ENCODE measurements at places on chromosomes 6 and 20.

DNA sequence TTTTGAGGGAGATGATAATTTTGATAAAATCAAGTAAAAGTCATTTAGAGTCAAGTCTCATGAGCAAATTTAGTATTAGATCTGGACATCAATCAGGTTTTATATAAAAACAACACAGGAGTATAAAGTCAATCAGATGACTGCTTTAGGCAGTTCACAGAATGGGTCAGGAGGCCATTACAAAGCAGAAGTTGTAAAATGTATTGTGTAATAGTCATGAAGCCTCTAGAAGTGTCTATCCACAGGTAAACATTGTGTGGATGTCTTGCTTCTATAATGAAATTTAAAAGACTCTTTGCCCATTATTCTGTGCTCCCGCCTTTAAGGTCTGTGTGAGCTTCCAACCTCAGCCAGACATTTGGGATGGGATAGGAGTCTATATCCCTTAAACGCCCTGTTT lies 28.8 kb downstream of the MAP7 start:
- no peak for DNase-seq

DNA sequence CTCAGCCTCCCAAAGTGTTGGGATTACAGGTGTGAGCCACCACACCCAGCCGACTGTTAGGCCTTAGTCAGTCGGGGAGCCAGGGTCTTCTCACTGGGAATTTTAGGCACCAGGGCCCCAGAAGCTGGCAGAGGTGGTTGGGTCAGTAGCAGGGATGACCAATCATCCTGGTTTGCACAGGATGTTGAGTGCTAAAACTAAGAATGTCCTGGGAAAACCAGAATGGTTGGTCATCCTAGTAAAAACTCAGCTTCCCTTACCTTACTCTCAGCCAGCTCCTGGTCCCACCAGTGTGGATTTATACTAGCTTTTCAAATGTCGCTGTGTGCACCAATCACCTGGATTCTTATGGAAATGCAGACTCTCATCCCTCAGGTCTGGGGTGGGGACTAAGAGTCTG lies 31.8 kb downstream of the KCNG1 start:
- DNase-seq: no peak

DNA sequence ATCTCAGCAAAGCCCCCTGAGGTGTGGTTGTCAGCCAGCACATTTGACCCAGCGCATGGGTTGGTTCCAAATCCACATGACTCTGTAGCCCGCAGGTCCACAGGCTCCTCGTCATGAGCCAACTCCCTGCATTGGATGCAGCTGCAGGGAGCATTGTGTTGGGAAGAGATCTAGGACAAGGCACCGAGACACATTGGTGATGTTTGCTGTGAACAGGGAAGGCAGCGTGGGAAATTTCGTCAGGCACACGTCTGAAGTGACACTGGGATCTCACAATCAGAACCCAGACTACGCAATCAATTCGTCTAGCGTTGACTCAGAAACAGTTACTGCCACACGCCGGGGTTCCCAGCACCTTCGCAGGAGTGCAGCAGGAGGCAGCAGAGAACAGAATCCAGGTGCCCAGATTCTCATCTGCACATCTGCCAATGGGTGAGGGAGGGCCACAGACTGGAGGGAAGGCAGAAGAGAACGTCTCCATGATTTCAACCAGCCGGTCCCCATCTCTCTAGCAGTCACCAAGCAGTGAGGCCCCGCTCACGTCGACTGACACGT lies 177.0 kb downstream of the TTLL2 start:
- DNase-seq: peak; percentile 17

DNA sequence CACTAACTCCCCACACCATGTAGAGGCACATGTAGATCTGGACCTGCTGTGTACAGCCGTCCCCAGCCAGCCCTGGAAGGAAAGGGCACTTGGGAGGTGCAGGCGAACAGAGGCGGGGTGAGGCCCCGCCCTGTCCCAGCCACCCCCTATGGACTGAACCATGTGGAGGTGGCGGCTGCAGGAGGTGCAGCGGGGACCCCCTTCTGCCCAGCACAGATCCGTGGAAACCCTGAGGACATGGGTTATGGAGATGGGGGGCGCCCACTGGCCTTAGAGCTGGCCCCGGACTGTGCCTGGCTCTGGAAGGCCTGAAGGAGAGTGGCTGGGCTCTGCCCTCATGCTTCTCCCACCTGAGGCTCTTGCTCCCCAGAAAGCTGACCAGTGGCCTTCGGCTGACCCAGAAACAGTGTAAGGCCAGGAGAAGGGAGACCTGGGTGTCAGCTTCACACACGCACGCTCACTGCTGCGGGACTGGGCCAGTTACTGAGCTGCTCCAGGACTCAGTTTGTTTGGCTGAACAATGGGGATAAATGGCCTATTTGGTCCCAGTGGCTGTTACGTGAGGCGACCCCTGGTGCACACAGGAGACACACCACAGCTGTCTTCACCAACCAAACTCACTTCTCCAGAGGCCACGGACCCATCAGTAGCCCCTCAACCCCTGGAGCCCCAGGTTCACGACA lies 87.2 kb downstream of the GINS1 start:
- DNase-seq: no peak

- peak; percentile 97 for DNase-seq
These were observed 13.8 kb downstream of the CCN5 start for GRCh38 chr20:44728801-44729443.

GRCh38 chr6:101086473-101086872 lies 205.3 kb upstream of the ASCC3 start:
- DNase-seq: no peak

- DNase-seq: peak; percentile 43
These were observed at the start of gene DLL1 for GRCh38 chr6:170290296-170291128. Gene DLL1, minus strand, starts transcription at chr6:170291078. Its CDS starts 939 bp downstream, at chr6:170290139.

- no peak for DNase-seq
These were observed 85.7 kb downstream of the AHI1 start for GRCh38 chr6:135411849-135412248.

DNA sequence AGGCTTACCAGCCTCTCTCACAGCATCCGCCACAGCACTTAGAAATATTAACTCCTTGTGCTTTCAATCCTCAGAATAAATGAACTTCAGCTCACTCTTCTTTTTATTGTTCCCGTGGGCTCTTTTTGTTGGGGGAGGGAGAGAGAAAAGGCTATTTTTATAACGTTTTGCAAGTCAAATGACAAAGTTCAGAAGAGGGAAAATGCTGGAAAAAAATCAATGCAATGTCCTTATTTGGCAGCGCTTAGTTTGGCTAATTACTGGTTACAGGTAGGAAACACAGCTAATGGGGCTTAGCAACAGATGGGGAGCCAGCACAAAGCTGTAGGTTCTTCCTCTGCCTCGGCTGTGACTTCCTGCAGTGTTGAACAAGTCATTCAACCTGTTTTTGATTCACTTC lies 1067.0 kb upstream of the MAP3K7 start:
- DNase-seq: peak; percentile 9

GRCh38 chr6:20444786-20445271 lies 43.1 kb downstream of the E2F3 start:
- no peak for DNase-seq

GRCh38 chr6:125316621-125317020 lies 14.9 kb upstream of the HDDC2 start:
- DNase-seq: no peak

GRCh38 chr6:169701311-169701953 lies 397 bp downstream of the WDR27 start:
- DNase-seq: peak; percentile 50

GRCh38 chr6:21593927-21594415 lies 420 bp downstream of the SOX4 start:
- no peak for DNase-seq

DNA sequence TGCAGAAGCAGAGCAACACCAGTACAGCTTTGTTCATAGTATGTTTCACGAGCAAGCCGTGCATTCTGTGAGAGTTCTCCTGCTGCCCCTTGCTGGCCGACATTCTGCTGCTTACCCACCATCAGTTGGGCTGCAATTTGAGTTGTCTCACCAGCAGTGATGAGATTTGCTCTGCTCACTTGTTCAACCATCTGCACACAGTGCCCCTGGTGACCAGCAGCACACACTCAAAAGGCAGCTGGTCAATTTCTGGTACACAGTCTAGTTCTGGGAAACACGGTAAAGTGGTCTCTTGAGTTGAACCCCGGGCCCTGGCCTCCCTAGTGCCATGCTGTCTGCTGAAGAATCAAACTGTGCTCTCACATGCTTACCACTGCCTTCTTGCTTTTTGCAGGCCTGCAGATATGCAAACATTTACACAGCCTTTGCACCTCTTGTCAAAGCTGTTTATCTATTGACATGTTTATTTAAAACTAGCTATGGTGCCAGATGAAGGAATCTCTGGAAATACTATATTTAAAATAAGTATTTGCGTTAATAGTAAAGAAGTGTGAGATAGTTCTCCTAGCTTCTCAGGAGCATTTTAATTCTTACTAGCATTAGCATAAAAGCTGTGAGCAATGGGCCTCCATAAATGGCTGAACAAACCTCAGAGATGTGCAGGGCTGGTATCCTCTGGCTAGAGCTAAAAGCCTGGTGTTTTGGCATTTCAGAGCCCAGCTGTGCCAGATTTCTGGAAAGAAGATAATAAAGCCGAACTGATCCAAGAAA lies 234.3 kb downstream of the ARHGAP18 start:
- DNase-seq: no peak

- DNase-seq: no peak
These were observed 57.4 kb upstream of the DACT2 start for GRCh38 chr6:168376811-168377483.

DNA sequence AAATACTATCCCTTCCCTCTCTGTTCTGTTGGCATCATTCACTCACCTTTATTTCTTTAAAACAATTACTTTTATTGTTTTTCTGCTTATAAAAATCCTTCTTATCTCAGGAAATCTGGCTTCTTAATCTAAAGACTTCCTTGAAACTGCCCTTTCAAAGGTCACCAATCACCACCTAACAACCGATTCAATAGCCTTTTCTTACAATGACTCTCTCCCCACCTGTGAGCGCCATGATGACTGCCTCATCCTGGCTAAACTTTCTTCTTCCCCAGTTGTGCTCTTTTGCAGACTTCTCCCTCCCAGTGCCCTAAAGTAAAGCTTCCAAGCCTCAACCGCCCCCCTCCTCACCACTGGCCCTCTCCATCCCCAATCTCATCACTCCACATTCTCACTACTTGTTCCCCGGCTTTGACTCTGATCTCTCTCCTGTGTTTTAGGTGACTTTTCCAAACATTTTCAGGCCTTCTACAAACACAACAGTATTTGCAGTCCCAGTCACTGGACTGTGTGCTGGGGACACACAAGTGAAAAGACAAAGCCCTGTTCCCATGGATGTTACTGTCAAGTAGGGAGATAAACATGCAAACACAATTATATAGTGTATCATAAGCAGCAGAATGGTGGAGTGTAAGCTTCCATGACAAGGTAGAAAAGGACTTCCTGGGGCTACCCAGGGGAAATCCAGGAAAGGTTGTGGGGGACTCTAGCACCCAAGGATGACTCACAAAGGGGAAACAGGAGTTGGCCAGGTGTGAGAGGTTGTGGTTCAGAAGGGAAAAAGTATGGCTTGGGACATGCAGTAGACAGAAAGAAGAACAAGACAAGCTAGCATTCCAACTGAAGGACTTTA lies 12.8 kb downstream of the NHSL1 start:
- no peak for DNase-seq

GRCh38 chr20:62066339-62066982 lies 780 bp upstream of the TAF4 start:
- peak; percentile 85 for DNase-seq

DNA sequence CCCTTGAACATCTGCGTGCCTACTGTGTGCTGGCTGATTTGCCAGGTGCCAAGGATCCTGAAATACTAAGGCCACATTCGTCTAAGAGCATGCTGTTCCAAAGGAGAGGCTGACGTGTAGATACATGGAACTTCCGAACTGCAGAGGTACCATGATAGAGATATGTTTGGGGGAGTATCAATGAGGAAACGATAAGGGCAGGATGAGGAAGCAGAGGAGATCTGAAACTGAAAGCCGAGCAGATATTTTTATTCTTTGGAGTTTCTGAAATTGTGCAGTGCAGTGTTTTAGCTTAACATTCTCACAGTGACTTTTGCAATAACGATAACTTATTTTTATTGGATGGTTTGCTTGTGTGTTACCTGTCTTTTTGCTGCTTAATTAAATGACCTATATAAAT lies 24.3 kb downstream of the BMP6 start:
- no peak for DNase-seq

GRCh38 chr6:85237478-85237877 lies 212.4 kb upstream of the NT5E start:
- no peak for DNase-seq

- DNase-seq: no peak
These were observed 373.8 kb upstream of the JAG1 start for GRCh38 chr20:11047559-11047958.

GRCh38 chr20:62742979-62743776 lies 34.5 kb downstream of the NTSR1 start:
- no peak for DNase-seq

DNA sequence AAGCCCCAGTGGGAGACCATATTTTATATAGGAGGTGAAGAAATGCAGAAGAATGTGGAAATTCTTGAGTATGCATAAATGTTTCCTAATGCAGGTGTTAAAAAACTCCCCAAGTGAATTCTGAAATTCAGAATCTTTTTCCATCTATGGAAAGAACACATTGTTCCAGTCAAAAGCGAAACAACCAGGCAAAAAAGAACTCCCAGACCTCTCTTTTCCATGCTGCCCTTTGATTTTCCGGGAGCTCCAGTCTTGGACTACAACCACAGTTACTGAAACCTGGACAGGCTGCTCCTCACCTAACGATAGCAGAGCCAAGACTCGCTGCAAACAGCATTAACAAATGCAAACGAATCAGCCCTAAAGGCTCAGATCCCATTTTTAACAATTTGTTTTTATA lies 108.7 kb upstream of the CNKSR3 start:
- DNase-seq: no peak

GRCh38 chr20:57390604-57391438 lies at the start of gene RBM38:
Gene RBM38, plus strand, starts transcription at chr20:57391396. Its CDS starts 186 bp downstream, at chr20:57391582.
- DNase-seq: peak; percentile 89

GRCh38 chr6:20411953-20412681 lies 10.4 kb downstream of the E2F3 start:
- DNase-seq: no peak

DNA sequence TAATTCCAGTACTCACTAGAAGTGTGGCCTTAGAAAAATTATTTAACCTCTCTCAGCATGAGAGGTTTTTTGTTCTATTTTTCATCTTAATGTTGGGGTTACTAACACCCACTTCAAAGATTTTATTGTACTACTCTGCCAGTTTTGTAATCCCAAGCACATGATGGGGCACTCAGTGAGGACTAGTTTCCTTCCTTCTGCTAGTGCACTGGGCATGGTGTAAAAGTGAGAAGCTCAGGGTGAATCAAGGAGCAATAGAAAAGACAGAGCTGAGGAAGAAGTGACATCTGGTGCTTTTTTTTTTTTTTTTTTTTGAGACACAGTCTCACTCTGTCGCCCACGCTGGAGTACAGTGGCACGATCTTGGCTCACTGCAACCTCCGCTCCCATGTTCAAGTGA lies 439.4 kb upstream of the ARID1B start:
- DNase-seq: peak; percentile 86

DNA sequence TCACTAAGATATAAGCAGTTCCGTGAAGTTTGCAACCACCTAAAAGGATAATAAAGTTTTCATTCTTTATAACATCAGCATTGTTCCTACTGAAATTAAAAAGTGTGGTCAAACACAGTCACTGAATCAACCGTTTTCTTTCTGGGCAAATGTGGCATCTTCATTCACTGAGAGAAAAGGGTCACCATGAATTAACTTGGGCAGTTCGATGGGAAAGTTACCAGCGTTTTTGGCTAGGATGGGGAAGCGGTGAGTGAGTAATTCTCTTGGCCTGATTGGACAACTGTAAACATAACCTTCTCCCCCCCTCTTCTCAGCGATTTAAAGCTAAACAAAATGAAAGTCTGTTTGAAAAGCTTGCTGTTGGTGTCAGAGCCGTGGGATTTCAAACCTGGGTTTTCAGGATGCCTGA lies 181.8 kb downstream of the SASH1 start:
- DNase-seq: no peak

All from NCI-H2171 treated with DMSO at 0.1 percent for 48 hours (cell line).